GM03348 (cell line): ENCODE measurements at places on chromosomes 16 and 17.

GRCh38 chr17:67474081-67474661, 97.1 kb downstream of the PITPNC1 start:
- DNase-seq = peak; percentile 72

- no peak for DNase-seq
Observed at GRCh38 chr17:40514013-40514875, 12.8 kb upstream of the TNS4 start.

GRCh38 chr16:67537636-67538591, 9.3 kb downstream of the RIPOR1 start:
- DNase-seq = peak; percentile 81

GRCh38 chr17:68397108-68397536, 60.2 kb downstream of the WIPI1 start:
- no peak for DNase-seq

GRCh38 chr17:5241861-5242671, 7.4 kb upstream of the SCIMP start:
- DNase-seq = no peak
